ENCODE measurements at places on chromosomes 7 and 10.

- DNase-seq: no peak
Observed at GRCh38 chr7:151025924-151026671, 1.8 kb upstream of the ATG9B start.

GRCh38 chr7:112782498-112782897 is 7.7 kb downstream of the TMEM168 start:
- DNase-seq: no peak

DNA sequence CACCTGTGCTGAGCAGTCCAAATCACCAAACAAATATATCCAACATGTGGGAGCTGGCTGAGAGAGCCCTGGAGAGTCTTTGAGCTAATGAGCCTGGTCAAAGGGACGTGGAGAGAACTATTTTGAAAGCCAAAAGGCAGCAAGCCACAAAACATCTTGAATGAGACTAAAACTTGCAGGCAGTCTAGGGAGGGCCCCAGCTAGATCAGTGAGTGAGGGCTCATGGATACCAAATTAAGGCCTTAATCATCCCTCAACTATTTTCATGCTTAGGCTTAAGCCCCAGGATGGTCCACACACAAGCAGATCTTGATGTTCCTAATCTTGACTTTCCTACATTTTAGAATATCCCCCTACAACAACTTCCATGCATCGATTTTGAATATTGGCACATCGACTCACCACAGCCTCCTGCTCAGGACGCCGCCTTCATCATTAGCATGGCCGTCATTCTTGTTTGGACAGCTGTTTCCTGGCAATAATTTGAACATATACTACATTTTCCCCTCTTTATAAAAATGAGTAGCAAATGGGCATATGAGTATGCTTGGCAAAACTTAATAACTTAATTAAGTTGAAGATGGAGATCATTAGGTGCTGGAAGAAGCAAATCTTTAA is 86.9 kb upstream of the ADAM12 start:
- DNase-seq: no peak

GRCh38 chr7:42392826-42393225 is 155.8 kb upstream of the GLI3 start:
- no peak for DNase-seq

GRCh38 chr7:74481458-74482196 is 27.9 kb downstream of the GTF2IRD1 start:
- DNase-seq: no peak

DNA sequence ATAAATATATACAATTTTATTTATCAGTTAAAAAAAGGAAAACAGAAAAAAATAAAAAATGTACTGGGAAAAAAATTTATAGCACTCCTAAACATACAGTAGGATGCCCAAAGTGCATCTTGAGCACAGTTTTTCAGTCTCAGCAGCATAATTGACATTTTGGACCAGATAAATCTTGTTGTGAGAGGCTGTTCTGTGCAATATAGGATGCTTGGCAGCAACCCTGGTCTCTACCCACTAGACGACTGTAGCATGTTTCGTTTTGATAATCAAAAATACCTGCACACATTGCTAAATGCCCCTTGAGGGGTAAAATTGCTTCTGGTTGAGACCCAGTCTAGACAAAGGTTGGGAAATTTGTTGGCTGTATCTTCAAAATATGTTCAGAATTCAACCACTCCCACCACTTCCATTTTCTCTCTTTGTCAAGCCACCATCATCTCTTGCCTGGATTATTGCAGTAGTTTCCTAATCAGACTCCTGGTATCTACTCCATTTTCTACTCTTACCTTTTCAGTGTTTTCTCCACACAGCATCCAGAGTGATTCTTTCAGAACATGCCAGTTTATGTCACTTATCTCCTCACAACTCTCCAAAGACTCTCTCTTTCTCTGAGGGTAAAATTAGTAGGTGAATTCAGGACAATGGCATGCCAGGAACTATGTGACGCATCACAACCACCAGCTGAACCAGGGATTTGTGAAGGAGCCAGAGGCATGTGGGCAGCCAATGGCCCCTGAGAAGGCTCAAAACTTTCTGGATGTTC is 91.4 kb downstream of the GPR85 start:
- DNase-seq: no peak

DNA sequence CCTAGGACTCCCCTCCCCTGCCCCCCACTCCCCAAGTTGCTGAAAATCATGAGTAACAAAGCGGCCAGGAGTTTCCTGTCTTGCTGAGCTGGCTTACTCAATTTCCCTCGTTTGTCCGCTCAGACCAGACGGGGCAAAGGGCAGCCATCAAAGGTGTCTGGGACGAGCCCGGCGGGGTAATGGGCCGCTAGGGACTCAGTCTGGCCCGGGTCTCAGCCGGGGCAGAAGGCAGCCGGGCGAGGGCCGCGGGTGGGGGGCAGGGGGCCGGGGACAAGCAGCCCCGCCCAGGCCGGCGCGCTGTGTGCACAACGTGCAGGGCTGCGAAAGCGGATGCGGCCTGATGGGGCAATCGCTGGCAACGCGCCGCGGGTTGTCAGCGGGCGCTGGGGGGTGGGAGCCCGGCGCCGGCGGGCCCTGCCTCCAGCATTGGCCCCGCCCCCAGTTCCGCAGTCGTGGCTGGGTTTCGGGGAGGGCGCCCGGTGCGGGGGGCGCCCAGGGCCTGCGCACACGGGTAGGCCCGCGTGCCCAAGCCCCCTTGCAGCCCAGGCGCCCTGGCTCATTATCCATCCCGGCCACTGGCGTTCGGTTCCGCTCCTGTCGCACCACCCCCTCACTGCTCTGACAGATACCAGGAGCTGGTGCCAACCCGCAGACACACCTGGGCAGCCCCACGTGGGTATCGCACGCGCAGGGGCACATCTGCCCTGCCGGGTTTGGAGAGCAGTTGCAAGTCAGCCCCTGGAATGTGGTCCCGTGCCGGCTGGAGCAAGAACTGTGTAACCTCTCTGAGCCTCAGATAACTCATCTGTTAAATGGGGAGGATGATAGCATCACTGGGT is 35.1 kb downstream of the DNAJB12 start:
- peak; percentile 99 for DNase-seq

DNA sequence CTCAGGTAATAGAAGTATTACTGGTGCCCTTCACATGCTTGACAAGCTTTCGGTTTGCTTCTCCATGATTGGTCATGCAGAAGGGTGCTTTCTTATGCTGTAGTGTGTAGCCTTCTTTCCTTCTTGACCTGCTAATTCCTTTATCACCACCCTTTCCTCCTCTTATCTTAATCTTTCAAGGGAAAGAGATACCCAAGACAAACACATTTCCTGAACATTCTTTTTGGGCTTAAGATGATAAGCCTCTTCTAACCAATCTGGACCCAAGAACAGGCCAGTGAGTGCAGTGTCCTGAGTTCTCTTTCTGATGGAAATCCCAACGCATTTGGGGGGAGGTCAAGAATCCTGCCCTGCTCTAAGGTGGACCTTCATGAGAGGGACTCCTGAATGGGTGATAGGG is 33.8 kb downstream of the BMPER start:
- no peak for DNase-seq

DNA sequence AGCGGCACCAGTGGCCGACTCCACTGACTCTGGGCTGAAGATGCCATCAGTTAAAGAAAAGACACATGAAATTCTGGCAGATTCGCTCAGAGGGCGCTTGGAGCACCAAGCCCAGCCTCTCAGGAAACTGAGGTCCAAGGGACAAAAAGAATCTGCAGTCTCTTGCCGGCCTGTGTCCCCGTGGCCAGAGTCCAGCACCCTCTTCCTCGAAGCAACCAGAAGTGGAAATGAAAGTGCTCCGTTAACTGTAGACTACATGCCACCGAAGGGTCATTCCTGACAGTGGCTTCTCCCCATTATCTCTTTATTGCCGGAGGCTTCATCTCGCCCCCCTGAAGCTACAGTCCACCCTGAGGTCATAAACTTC is 1.0 kb upstream of the CHST15 start:
- DNase-seq: no peak

DNA sequence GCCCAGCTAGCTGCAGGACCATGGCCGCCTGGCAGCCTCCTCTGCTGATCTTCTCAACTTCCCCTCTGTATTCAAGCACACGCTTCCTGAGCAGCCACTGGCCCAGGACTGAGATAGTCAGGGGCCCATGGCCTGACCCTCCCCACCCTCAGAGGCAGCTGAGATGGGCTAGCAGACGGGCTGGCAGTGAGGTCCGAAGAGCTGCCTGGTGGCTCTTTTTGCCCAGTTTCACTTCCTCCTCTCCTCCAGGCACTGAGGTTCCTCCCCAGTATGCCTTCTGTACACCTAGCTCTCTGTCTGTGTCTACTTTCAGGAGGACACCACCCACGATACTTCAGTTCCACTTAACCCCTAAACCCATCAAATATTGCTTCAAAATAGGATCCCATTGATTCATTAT is 395.6 kb downstream of the TNS3 start:
- DNase-seq: no peak

DNA sequence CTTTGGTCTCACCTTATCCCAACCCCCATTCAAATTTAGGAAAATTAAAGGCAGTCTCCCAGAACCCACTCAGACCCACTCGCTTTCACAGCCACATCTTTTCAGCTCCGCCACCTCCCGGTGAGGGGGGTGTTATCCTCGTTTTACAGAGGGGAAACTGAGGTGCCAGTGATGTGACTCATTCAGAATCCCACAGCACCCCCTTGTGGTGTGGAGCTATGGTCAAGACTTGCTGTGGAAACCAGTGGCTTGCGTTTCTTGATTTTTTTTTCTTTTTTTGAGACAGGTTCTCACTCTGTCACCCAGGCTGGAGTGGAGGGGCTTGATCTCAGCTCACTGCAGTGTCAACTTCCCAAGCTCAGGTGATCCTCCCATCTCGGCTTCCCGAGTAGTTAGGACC is 27.6 kb downstream of the SLC35G1 start:
- DNase-seq: no peak

GRCh38 chr10:129876838-129877237 is 87.2 kb downstream of the EBF3 start:
- no peak for DNase-seq

- DNase-seq: peak; percentile 78
Observed at GRCh38 chr7:35185908-35186731, 67.8 kb downstream of the TBX20 start.

DNA sequence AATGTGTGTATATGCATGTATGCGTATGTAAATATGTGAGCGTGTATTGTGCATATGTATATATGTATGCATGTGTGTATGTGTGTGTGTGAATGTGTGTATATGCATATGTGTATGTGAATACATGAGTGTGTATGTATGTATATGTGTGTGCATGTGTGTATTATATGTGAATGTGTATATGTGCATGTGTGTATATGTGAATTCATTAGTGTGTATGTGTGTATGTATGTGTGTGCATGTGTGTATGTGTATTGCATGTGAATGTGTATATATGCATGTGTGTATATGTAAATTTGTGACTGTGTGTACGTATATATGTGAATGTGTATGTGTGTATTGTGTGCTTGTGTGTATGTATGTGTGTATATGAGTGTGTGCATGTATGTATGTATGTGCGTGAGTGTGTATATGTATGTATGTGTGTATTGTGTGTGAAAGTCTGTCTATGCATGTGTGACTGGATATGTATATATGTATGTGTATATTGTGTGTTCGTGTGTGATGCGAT is 455.9 kb downstream of the TYW1 start:
- DNase-seq: no peak

GRCh38 chr7:132446260-132446659 is 130.0 kb downstream of the PLXNA4 start:
- DNase-seq: peak; percentile 6

DNA sequence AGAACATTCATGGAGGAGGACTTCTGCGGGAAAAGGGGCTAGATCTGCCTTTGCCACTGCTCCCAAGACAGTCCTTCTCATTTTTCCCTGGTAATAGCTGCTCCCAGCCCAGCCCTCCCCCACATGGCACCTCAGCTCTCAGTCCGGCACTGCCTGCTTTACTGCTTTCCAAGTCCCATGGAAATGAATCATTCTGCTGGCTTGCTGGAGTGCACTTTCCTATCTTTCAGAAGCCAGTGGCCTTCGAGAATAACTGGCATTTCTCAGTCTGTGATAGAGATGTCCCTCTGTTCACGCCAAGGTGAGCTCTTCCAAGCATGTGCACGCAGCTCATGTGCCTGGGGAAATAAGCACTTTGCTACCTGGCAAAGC is 61.4 kb downstream of the SYPL1 start:
- DNase-seq: peak; percentile 69

GRCh38 chr7:5339955-5340354 is 57.2 kb downstream of the SLC29A4 start:
- DNase-seq: no peak

DNA sequence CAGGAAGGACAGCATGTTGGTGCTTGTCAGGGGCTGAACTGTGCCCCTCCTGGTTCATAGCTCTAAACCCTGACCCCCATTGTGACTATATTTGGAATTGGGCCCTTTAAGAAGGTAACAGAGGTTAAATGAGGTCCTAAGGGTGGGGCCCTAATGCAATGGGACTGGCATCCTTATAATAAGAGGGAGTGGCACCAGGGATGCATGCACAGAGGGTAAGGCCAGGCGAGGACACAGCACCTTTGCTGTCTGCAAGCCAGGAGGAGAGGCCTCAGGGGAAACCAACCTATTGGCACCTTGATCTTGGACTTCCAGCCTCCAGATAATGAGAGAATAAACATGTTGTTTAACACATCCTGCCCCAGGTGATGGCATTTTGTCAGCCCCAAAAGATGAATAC is 61.3 kb upstream of the EBF3 start:
- no peak for DNase-seq

DNA sequence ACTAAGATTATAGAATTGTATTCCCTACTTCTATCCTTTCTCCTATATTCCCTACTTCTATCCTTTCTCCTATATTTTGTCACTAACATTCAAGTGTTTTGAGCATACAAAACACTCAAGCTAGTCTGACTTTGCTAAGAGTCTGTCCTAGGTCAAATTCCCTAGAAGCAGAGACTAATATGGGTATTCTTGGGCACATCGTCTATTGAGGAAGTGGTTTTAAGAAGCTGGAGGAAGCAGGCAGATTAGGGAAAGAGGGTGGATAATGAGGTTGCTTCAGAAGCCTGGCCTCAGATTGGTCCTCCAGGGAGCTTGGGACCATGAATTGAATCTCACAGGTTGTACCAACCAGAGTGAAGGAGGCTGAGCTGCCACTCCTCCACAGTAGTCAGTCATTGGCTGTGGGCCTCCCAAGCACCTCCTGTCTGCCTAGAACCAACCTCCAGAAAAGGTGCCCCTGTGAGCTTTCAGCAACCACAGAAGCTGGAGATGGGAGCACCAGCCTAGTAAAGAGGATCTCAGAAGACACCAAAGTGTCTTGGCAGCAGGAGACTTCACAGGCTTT is 295.9 kb upstream of the PHF14 start:
- no peak for DNase-seq

DNA sequence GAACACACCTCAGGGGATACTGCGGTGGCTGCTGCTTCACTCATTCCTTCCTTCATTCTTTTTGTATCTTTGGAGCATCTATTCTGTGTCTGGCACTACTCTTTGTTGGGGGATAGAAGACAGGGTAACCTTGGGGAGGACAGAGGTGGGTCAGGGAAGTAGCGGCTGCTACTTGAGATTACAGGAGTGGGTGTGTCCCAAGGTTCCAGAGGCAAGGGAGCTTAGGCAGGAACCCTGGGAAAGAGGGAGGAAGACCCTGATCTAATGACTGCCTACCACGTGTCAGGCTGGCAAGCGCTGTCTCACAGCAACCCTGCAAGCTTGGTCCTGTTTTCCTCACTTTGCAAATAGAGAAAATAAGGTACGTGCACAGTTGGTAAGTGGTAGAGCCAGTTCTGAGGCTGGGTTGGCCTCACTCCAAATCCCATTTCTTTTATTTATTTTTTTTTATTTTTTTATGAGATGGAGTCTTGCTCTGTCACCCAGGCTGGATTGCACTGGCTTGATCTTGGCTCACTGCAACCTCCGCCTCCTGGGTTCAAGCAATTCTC is 985.9 kb upstream of the ZNF722 start:
- DNase-seq: no peak
